ENCODE measurements at places on chromosomes 7 and 10.

- no peak for DNase-seq
Measured at GRCh38 chr10:19728964-19729363, 87.3 kb upstream of the PLXDC2 start.

GRCh38 chr7:139482662-139483466, 609 bp downstream of the KLRG2 start:
- DNase-seq: peak; percentile 10

GRCh38 chr7:136063326-136063666, 86.1 kb upstream of the MTPN start:
- DNase-seq: no peak

- no peak for DNase-seq
Measured at GRCh38 chr7:27156508-27156898, at the start of gene HOXA7. TSS of gene HOXA7 (minus strand) at chr7:27156675. CDS start at chr7:27156545, 130 bp downstream.

DNA sequence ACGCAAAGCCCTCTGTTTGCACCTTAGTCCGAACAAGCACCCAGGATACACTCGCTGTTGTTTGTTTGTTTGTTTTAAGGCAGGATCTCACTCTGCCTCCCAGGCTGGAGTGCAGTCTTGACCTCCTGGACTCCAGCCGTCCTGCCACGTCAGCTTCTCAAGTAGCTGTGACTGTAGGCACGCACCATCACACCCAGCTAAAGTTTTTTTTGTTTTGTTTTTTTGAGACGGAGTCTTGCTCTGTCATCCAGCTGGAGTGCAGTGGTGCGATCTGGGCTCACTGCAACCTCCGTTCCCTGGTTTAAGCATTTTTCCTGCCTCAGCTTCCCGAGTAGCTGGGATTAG, 76.8 kb downstream of the CTBP2 start:
- DNase-seq: no peak

- DNase-seq: no peak
Measured at GRCh38 chr7:14626076-14626475, 276.5 kb downstream of the DGKB start.

GRCh38 chr7:17456541-17456940, 158.1 kb downstream of the AHR start:
- DNase-seq: no peak

GRCh38 chr7:38398725-38399321, 125.4 kb upstream of the TARP start:
- no peak for DNase-seq

Data from activated T-helper 1 cell treated with anti-CD3 and anti-CD28 coated beads, Interleukin-12 subunit alpha, Interleukin-12 subunit beta, Interleukin-2, Interleukin-4 antibody, amounts not matched to agents 30 ng/mL and 10 ng/mL and 1 ng/mL, durations not matched to agents 14 hours and 24 hours and 36 hours (primary cell).